Right renal pelvis (tissue), 4 donors: ENCODE measurements at places on chromosomes 4 and X.

GRCh38 chrX:114015966-114016365 lies 567.9 kb upstream of the HTR2C start:
- DNase-seq: no peak

- no peak for DNase-seq
Observed at GRCh38 chr4:147980586-147980985, 248.7 kb downstream of the ARHGAP10 start.

DNA sequence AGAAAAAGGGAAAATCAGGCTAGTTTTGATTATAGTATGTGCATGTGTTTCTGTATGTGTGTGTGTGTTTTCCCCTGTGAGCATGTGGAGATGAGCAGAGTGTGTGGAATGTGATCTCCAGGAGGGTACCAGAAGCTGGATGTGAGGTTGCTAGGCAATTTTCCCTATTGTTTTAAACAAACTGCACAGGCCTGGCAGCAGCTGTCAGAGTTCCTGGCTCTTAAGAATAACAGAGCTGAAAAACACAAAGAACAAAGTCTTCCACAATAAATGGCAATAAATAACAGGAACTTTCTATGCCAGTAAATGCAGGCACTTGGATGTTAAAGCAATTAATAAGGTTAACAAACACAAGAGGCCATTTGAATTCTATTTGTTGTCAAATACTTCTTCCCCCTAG lies 344.6 kb upstream of the CTSO start:
- DNase-seq: peak; percentile 28

DNA sequence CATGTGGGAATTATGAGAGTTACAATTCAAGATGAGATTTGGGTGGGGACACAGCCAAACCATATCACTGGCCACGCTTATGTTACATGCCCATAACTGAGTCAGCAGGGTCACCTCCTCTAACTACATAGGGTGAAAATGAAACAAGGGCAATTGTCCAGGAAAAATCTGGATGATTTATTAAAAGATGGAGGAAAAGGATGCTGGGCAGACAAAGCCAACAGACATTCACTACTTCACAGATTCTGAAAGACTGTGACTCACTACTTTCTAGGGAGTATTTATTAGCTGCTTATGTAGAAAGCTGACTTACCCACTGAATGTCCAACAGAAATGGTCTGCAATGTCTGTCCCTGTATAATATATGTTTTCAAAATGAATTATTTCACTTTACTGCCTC lies 72.4 kb downstream of the APBB2 start:
- no peak for DNase-seq

- no peak for DNase-seq
Observed at GRCh38 chr4:83552924-83553323, 17.0 kb downstream of the GPAT3 start.

GRCh38 chr4:136818811-136819330 lies 713.4 kb downstream of the PCDH18 start:
- no peak for DNase-seq

DNA sequence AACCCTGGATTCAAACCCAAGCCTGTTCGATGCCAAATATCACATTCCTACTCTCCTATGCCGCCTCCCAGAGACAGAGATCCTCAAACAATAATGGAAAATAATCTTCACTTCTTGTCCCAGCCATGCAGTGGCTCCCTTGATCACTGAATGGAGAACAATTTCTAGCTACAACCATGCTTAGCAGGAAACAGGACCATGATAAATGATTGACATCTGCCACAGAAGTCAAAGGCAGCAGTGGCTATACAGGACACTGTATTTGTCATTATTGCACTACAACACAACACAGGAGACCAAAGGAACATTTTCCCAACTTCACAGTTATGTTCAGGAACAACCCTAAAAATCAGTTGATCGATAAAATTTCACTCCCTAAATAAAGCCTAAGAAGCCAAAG lies 243.3 kb upstream of the SLC7A11 start:
- DNase-seq: no peak

- no peak for DNase-seq
Observed at GRCh38 chrX:1601051-1601767, 9.8 kb downstream of the AKAP17A start.

DNA sequence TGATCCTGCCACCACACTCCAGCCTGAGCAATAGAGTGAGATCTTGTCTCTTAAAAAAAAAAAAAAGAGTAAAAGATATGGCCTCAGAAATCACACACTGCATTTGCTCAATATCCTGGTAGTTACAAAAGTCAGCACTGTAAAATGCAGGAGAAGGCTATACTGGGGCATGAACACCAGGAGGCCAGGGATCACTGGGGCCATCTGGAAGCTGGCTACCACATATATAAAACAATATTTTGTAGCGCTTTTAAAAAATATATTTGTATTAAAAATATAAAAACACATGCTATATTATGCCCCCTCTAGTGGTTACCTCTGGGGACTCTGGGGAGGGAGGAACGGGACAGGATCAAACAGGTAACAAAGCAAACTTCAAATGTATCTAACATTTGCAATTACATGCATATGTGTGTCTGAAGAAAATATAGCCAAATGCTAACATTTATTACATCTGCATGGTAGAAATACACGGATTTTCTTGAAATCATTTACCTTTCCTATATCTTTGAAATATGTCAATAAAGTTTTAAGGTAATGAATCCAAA lies 4.0 kb downstream of the C4orf46 start:
- no peak for DNase-seq

GRCh38 chr4:15368856-15369255 lies 59.0 kb upstream of the C1QTNF7 start:
- no peak for DNase-seq

- DNase-seq: no peak
Observed at GRCh38 chr4:6105311-6105911, 87.2 kb upstream of the C4orf50 start.

GRCh38 chr4:172232966-172233365 lies 419.8 kb downstream of the GALNTL6 start:
- no peak for DNase-seq

DNA sequence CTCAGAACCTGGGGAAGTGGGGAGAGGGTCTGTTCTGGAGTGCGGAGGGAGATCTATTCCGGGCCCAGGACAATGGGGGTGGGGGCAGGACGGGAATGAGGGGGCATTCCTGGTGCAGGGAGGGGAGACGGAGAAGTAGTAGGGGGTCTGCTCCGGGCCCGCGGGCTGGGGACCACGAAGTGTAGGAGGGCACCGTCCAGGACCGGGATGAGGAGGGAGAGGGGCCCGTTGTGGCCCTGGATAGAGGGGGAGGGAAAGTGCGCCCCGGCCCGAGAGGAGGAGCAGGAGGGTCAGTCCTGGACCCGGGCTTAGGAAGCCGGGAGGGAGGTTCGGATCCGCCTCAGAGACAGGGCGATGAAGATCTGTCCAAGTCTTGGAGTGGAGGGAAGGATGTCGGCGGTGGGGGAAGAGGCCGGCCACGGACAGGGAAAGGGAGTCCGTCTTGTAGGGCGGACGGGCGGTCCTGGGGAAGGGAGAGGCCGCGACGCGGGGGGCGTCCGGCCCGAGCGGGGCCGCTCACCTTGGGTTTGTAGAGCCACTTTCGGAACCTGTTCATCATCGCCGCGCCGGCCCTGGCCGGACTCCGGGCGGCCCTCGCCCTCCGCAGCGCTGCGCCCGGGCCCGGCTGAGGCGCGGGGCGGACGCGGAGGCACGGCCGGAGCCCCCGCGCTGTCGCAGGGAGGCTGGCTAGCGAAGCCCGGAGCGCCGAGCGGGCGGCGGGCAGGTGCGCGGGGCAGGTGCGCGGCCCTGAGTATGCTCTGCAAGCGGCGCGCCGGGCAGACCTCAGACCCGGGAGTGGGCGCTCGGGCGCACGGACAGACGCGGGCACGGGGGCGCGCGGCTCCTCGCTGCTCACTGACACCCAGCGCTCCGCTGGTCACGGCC lies at the start of gene ZFYVE28:
Gene ZFYVE28 (minus strand): TSS at position 881 of the 885 bp plus-strand sequence. CDS start 322 bp downstream, at position 559.
- no peak for DNase-seq
